ENCODE measurements at places on chromosomes 4 and X.

DNA sequence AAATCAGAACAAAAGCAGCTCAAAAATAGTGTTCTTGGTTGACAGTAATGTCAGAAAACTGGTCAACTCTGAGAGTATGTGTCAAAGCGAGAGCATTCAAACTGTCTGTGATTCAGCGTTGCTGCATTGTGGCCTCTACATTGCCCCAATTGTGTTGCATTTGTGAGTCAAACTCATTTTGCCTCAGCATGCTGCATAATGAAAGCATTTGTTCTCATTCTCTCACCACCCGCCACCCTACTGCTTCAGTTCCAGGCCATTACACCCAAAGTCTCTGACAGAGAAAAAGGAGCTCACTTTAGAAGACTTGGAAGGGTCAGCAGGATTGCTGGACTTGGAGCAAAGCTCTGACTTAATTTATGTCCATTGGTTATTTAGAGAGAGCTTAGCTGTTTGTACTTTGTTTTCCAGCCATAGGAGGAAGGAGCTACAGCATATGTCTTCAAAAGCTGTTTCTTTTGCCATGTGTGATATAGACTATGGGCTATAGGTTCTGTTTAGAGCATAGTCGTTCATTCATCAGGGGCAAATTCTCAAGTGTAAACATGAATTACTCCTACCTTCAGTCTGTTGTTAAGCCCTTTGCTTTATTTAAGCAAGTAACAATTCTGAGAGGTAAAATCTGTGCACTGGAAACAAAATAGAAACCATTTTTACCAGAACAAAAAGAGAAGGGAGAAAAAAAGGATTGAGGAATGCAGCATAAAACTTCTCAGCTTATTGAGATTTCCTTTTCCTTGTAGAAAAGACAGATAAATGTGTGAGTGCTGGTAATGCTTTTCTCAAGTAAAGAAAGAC is 153.4 kb upstream of the ANK2 start:
- no peak for DNase-seq

- DNase-seq, result no peak
These were observed 28.2 kb upstream of the ATRX start for GRCh38 chrX:77814210-77814609.

DNA sequence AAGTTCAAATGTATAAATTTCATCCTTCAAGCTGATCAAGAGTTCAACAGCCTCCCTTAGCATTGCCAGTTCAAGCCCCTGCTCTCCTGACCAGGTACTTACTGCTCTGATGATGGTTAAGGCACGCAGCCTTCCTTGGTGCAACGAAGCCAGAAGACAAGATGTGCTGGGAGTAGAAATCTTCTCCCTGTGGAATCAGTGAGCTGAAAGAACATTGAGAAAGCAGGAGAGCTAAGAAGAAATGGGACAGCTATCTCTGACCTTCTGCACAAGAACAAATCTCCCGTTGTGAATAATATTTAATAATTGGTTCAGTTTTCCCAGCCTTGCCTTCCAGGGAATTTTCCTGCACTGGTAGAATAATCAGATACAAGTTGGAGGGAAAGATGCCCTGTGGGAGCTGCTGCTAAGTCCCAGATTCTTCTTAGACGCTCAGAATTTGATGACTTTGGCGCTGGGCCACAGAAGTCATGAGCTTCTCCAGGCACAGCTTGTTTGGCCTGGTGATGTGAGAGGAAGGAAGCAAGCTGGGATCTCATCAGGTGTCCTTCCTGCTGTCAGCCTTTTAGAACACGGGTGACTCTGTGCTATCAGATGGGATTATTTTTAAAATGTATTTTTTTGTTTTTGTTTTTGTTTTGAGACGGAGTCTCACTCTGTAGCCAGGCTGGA is 77.8 kb downstream of the CD38 start:
- no peak for DNase-seq

DNA sequence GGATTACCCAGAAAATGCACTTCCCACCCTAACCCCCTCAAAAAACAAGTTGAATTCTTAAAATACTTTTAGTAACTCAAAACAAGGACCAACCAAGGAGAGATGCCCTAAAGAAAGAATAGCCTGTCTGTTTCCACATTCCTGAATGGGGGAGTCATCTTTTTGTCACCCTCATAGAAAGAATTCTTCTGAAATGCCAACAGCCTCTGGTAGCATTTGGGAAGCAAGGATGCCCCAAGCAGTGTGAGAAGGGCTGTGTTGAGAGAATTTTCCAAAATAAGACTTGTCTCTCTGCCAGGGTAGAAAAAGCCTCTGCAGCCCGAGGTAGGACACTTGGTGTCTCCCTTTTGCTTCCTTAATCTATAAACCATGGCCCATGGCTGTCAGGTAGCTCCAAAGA is 173.1 kb upstream of the VCX3A start:
- DNase-seq, result no peak

- DNase-seq, result no peak
These were observed 52.3 kb upstream of the HOPX start for GRCh38 chr4:56733352-56733751.

GRCh38 chrX:148723551-148723950 is 223.1 kb downstream of the AFF2 start:
- DNase-seq, result no peak

DNA sequence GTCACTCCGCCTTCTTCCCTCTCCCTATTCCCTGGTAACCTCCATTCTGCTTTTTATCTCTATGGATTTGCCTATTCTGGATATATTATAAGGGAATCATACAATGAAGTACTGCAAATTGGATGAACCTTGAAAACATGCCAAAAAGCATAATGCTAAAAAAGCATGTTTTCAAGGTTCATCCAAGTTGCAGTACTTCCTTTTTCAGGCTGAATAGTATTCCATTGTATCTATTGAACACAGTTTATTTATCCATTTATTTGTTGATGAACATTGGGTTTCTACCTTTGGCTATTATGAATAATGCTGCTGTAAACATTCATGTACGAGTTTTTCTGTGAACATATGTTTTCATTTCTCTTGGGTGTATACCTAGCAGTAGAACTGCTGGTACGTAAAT is 9.2 kb downstream of the SAP30 start:
- no peak for DNase-seq
